CD4-positive, alpha-beta T cell treated with Interleukin-17A for 4 hours (primary cell): ENCODE measurements at places on chromosomes 2 and 18.

GRCh38 chr2:28394331-28394877, 1.7 kb downstream of the FOSL2 start:
- DNase-seq: peak; percentile 39

- no peak for DNase-seq
These were observed 12.8 kb upstream of the GCG start for GRCh38 chr2:162164802-162165201.

DNA sequence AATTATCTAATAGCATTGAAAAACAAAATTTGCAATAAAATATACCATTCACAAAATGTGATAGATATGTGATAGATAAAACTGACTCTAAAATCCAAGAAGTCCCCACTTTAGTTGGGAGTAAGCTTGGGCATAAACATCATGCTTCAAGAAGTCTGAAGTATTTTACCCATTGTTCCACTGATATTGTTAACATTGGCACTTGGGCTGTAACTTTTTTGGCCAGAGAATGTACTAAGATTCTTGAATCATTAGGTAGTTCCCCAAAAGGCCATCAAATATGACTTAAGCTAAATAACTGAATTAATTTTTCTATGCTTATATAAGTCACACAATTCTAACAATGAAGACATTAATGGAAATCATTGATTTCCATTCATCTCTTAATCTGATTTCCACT, 413.6 kb downstream of the CDH2 start:
- DNase-seq: no peak

GRCh38 chr2:200471324-200471848, 38.5 kb downstream of the KCTD18 start:
- DNase-seq: peak; percentile 59

DNA sequence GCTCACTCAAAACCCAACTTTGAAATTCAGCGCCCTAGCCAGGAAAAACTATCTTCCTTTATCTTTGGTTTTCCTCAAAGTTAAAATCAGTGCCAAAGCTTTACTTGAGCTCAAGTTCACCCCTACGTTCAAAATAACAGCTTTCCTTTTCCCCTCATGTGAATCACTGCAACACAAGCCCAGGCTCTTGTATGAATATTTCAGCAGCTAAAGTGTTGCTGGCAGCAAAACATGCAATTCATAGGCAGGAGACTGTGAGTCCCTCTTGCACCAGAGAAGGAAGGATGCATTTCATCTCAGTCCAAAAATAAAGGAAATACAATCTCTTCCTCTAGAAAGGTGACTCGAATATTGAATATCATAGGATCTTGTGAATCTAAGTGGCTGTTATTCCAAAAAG, 461.3 kb upstream of the SOX11 start:
- no peak for DNase-seq

DNA sequence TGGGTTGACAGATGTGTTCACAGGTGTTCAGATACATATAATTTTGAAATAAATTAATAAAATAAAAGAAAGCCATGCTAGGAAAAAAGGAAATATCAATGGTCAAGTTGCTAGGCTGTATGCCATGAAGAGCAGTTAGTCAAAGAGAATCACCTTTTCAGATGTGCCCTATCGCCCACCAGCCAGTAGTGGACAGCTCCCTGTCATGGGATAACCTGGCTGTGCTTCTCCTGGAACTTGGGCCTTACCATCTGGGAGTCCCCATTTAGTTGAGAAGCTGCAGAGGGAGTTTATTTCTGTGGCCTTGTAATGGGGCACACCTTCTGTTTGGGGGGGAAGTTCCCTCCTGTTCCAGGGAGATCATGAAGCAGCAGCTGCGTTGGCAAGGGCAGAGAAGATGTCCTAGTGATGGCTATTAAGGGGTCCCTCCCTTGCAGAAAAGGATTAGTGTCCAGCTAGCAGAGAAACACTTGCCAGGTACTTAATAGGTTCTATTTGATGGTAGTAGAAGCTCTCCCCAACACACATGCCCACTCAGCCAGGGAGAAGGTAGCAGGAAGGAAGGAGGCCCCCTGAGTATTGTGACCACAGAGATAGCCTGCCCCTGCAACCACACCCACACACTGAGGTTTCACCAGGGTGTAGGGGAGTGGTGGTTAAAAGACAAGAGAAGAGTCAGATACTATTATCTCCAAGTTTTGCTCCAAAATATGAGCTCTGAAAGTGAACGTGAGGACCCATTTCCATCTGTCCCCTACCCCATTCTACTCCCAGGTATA, 117.7 kb downstream of the B3GNT2 start:
- no peak for DNase-seq

- DNase-seq: no peak
These were observed 49.4 kb upstream of the APCDD1 start for GRCh38 chr18:10405014-10405493.

GRCh38 chr18:79260510-79260909, 135.2 kb upstream of the NFATC1 start:
- no peak for DNase-seq

- DNase-seq: no peak
These were observed 36.5 kb upstream of the LHCGR start for GRCh38 chr2:48792030-48792429.

- no peak for DNase-seq
These were observed 88.2 kb upstream of the GLI2 start for GRCh38 chr2:120647487-120647886.

- DNase-seq: no peak
These were observed 268.2 kb upstream of the TCF4 start for GRCh38 chr18:55856229-55856628.

DNA sequence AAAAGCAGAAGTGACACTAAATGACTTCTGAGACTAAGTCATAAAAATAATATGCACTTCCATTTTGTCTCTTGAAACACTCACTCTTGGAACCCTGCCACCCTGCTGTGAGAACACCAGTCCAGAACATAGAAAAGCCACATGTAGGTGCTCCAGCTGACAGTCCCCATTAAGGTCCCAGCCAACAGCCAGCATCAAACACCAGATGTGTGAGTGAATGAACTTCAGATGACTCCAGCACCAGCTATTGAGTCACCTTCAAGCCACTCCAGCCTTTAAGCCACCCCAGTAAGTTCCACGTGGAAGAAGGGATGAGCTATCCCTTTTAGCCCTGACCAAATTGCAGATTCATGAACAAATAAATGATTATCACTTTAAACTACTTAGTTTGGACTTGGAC, 31.5 kb upstream of the LGALSL start:
- no peak for DNase-seq

GRCh38 chr2:111164078-111164477, 43.4 kb downstream of the BCL2L11 start:
- no peak for DNase-seq

GRCh38 chr2:100981011-100981410, 21.1 kb upstream of the RPL31 start:
- DNase-seq: no peak

GRCh38 chr18:833197-833596, 21.2 kb upstream of the YES1 start:
- no peak for DNase-seq

DNA sequence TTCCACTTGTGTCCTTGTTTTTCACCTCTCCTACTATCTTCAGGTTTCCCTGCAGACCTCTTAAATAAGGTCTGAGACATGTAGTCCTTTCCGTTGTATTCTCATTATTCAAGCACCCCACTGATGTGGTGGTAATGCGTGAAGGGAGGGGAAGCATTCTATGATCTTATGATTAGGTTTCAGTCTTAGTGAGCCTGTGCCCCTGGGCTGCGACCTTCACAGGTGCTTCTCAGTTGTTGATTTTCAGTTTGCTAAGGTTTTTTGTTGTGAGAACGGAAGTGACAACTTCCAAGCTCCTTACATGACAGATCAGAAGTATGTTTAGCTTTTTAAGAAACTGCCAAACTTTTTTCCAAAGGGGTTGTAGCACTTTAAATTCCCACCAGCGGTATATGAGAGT, 41.3 kb downstream of the VPS54 start:
- DNase-seq: peak; percentile 28

- DNase-seq: no peak
These were observed 54.4 kb downstream of the SETBP1 start for GRCh38 chr18:44735096-44735495.

DNA sequence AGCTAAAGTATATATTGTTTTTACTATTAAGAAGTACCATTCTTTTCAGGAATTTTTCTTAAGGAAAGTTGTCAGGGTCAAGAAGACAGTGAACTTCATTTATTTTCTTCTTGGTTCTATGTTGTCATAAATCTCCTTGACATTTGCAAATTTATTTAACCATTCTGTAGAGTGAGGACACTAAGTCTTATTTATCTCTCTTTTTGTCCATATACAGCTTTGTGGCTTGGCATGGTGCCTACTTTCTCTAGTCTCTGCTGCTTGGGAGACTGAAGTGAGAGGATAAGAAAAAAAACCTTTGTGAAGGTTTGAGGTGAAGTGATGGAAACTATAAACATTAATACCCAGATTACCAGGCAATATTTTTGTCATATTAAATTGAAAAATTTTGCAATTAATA, 1389.4 kb downstream of the SUCLG1 start:
- DNase-seq: no peak

DNA sequence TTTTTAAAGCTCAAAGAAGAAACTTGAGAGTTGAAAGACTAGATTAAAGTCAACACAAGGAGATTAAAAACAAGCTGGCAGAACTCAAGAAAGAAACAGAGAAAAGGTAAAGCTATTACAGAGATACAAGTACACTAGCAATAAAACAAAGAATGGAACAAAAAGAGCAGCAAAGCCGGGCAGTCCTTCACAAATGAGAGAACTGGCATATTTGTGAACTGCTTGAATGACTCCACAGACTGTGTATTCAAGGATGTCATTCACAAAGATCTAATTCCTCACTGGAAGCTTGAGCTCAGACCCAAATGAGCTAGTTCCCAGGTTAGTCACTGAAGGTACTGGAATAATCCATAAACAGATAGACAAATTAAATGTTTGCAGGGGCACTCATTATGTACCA, 318.0 kb downstream of the MYCN start:
- DNase-seq: no peak

- DNase-seq: no peak
These were observed 143.3 kb upstream of the ZEB2 start for GRCh38 chr2:144663207-144663606.

DNA sequence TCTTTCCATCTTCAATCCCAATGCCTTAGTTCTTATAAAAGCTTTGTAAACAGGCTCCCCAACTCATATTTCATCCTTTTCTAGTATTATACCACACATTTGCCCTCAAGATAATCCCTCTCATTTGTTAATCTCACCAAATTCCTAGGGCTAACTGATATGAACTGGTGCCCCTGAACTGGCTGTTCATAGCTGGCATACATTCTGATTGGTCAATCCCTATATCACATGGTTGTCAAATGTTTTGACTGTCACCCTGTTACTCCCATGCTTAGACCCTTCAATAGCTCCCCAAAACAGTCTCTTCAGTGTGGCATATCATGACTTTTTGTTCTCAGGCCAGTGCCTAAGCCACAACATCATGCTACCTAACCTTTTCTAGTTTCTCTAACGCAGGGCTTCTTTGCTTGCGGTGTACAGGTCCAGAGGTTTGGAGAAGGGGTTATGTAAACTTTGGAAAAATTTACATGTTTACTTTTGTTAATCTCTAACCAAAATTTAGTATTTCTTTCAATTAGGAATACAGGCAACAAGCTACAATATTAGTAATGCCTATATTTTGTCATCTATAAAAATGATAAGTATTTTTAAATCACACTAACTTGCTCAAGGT, 30.5 kb downstream of the GDF7 start:
- no peak for DNase-seq

DNA sequence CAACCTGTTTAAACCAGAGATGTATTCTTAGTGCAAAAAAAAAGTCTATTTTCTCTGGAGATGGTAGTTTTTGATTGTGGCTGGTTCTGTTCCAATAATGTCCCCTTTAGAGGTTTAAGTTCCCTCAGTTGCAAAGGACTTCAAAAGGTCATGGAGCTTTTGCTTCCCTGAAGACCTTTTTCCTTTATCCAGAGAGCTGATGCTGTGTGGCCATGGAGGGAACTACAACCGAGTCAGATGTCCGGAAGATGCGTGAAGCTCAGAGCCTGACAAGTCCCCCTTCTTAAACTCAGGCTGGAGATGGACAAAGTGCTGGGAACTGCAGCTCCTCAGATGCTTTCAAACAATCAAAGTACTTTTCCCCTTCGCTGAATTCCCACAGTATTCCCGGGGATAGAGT, 176.1 kb downstream of the TMEM18 start:
- no peak for DNase-seq

GRCh38 chr2:64142741-64143168, 1.5 kb downstream of the PELI1 start:
- DNase-seq: no peak

DNA sequence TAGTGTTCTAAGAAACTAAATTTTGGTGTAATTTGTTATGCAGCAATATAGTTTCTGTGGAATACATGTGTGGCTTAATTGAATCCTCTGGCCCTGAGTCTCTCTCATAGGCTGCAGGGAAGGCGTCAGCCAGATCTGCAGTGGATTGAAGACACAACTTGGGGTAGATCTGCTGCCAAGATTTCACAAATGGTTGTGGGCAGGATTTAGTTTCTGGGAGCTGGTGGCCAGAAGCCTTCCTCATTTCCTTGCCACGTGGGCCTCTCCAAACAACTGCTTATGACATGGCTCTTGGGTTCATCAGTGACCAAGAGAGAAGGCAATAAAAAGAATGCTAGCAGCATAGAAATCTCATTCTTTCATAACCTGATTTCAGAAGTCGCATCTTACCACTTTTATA, 28.2 kb downstream of the CCDC102B start:
- no peak for DNase-seq

GRCh38 chr2:236755278-236755840, 185.7 kb downstream of the ACKR3 start:
- no peak for DNase-seq

DNA sequence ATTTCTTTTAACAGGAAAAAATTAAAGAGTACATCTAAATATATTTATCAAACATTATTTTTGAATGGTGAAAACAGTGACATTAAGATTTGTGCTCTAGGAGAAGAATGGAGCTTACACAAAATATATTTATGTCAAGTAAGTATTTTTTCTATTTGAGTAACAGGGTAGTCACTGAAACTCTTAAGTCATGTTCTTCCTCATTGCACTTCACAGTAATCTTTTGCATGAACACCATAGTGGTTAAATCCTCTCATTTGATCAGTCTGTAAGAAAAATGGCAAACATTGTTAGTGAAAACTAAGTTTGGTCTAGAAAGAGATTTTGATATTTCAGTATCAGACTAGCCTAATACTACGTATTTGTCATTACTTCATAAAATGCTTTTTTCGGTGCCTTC, 8.1 kb downstream of the GMCL1 start:
- no peak for DNase-seq

- DNase-seq: no peak
These were observed 677.6 kb upstream of the ID2 start for GRCh38 chr2:8004250-8004681.
